ENCODE measurements at places on chromosomes 2 and 18.

DNA sequence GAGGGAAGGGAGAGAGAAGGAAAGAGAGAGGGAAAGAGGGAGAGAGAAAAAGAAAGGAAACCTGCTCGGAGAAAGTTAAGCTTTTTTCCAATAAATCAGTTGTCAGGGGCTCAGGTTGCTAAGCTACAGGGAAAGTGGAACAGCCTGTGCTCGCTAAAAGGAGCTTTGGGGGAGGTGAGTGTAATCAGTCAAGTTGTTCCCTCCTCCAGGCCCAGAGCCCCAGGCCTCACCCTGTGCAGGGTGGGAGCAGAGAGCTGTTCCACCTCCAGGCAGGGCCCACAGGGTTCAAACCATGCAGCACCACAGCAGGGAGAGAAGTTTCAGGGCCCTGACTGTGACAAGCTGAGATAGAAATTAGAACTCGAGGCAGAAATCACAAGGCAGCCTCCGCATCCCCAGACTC is 56.4 kb upstream of the PPP1CB start:
- peak; percentile 19 for DNase-seq

- DNase-seq = peak; percentile 84
Measured at GRCh38 chr2:25251422-25252273, 83.3 kb upstream of the POMC start.

DNA sequence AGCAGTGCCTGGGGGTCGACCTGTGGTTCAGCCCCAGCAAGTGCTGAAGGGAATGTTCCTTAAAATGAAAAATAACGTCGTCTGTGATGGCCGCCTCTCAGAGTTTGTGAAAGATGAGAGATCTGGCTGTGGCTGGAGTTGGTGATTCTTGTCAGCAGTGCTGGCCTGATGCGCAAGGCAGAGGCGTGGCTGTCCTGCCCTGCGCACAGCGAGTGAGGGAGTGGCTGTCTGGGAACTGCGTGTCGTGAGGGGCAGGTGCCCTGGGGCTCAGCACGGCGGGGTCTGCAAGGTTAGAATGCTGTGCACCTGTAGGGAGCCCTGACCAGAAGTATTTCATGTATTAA is 8.8 kb downstream of the NFATC1 start:
- no peak for DNase-seq

DNA sequence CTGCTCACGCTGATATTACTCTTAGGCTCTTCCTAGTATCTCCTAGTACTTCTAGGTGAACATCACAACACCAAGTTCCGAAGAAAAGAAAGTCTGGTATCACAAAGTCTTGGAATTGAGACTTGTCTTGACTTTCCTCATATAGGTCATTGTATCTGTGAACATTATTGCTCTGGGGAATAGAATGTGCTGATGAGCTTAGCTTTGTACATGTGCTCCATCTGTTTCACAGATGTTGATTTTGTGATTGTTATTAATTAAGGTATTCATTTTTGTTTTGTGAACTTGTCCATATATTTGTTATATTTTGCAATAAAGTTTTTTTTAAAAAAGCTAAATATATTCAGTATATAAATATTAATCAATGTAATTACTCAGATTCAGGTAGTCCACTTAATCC is 111.7 kb downstream of the BABAM2 start:
- no peak for DNase-seq

- DNase-seq = no peak
Measured at GRCh38 chr2:72134997-72135800, 12.5 kb downstream of the CYP26B1 start.

GRCh38 chr2:45864121-45864520 is 212.6 kb downstream of the PRKCE start:
- no peak for DNase-seq

GRCh38 chr2:137964066-137964858 is at the start of gene HNMT:
TSS of gene HNMT (plus strand) at chr2:137964473. CDS start at chr2:137964492, 19 bp downstream.
- no peak for DNase-seq

GRCh38 chr2:217189747-217190146 is 329.9 kb upstream of the TNP1 start:
- no peak for DNase-seq

- no peak for DNase-seq
Measured at GRCh38 chr18:39846265-39846664, 2108.8 kb upstream of the PIK3C3 start.

DNA sequence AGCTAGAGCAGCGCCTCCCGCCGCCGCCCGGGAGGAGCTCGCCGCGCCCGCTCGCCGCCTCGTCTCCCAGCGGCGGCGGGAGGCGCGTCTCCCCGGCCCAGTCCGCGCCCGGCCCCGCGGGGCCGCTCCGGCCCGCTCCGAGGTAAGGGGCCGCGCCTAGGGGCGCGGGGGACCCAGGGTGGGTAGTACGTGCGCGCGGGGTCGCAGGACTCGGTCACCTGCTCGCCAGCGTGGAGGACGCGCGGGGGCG is 259 bp downstream of the NPAS2 start:
- DNase-seq = no peak

- no peak for DNase-seq
Measured at GRCh38 chr18:34380326-34380725, 155.6 kb upstream of the NOL4 start.

- DNase-seq = peak; percentile 41
Measured at GRCh38 chr2:62706721-62707521, 1.4 kb downstream of the EHBP1 start.

DNA sequence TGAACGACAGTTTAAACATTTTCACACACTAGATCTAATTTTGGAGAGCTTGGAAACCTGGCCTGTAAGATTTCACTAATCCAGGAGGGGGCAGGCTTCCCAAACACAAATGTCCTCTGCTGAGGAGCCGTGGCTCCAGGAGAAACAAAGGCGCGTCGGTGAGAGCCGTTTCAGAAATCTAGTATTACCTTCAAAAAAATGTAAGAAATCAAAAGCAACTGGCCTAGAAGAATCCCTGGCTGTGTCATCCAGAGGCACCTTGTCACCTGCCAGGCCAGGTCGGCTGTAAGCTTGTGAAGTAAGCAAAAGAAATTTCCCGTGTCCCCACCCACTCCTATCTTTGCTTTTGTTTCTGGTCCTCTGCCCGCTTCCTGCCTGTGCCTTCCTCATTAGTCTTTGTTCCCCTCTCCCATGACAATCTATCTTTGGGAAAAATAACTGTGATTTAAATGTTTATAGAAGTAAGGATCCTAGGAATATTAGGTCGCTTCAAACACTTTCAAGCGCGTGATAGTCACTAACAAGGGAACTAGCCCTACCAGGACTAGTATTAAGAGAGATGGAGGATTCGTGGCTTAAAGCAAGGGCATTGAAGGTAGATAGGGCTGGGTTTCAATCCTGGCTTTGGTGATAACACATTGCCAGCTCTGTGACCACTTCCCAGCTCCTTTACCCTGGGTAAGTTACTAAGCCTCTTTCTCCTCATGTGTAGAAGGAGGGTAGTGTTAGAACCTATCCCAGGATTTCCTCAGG is 99.5 kb upstream of the STK39 start:
- peak; percentile 36 for DNase-seq

DNA sequence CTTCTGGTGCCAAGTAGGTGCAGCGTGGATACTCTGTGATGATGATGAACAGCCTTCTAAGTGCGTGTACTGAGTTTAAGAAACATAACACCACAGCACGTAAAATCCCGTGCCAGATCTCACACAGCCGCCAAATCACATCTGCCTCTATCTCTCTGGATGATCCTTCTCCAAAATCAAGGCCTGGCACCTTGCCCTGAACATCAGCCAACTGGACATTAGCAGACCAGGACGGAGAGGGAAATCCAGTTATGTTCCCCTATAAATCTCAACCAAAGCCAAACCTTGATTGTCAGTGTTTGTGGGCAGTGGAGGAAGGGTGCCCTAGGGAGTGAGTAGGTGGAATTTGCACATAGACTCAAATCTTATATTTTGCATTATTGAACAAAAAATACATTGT is 164.3 kb downstream of the MIB1 start:
- DNase-seq = no peak

DNA sequence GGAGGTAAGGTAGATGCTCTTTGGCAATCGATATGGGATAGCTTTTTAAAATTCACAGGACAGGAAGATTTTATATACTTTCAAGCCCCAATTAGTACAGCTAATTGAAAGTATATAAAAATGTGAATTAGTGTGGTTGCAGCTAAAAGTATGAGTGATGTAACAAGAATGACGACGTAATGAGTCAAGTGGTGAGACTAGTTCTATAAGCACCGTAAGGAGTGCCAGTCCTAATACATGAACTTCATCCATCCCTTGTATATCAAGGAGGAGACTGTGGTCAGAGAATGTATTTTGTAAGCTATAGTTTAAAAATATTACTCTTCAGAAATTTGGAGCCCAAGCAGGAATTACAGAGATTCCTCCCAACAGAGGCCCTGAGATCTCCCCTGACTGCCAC is 25.8 kb downstream of the DNAJC27 start:
- DNase-seq = no peak

DNA sequence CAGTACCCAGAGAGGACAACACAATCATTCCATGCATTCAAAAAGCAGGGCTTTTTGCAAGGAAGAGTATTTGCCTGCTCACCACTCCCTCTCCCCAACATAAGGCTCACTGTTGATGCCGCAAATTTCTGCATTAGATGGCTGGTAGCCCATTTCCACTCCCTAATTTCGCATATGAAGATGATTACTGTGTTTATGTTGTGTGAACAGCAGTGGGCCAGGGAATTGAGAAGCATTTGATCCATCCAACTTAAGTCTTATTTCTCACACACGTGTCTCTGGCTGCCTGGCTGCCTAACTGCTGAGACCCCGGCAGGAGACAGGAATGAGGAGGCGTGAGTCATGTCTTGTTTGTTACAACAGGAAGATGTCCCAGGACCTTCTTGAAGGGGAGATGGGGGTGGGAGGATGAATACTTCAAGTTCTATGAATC is 294.1 kb downstream of the ALK start:
- DNase-seq = no peak

- DNase-seq = peak; percentile 52
Measured at GRCh38 chr18:76709659-76710645, 112.4 kb upstream of the ZNF236 start.

GRCh38 chr2:219457784-219458369 is 23.2 kb downstream of the SPEG start:
- no peak for DNase-seq

DNA sequence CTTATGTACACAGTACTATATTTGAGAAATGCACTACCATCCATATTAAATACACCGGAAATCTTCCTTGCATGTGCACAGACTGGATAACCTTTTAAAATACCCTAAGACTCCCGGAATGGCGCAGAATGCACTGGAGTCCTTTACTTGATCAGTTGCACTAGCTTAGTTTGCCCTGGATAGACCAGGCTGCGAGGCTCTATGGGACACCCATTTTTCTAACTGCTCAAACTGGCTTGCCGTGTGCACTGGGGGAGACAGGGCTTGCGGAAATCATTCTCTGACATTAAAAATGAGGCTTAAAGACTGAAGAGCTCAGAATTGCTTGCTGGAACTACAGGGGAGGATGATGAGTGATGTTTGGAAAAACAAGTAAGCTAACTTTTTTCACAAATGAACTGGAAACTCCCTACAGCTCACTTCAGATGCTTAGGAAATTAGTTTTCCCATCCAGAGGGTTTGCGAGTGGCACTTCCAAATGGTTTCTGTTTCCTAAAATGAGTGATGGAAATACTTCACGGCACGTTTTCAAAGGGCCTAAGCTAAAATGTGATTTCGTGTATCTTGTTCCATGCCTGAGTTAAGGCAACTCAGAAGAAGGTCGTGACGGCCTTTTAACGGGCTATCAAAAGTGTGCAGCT is 2.7 kb downstream of the NCK2 start:
- no peak for DNase-seq

GRCh38 chr18:40576507-40577115 is 1378.4 kb upstream of the PIK3C3 start:
- DNase-seq = peak; percentile 14

DNA sequence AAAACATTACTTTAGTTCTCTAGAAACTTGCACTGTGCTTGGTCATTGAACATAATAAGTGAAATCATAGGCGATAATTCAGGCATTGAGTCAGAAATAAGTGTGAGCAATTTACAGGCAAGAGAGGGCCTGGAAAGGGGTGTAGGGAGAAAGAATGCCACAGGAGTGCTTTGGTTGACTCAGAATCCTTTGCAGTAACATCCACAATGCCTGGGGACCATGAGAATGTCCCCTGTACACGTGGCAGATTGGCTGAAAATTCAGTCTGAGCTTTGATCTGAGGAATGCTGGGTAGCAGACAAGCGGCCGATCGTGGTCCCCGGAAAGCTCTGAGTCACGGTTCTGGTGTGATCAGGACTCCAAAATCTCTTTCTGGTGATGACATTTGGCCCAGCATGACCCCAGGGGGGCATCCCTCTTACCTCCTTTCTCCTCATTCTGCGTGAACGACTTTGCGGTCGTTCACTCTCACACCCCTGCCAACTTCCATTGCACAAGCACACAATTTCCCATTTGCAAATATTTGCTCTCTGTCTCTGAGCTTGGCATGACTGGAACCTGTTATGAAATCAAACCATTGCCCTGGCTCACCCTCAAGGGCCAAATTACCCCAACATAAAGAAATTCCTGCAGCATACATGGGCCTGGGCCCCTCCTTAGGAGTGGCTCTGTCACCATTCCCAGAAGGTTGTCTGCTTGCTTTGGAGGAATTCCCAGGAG is 305.0 kb upstream of the EPAS1 start:
- DNase-seq = no peak

- no peak for DNase-seq
Measured at GRCh38 chr2:224999754-225000153, 42.5 kb downstream of the DOCK10 start.

- DNase-seq = no peak
Measured at GRCh38 chr18:57737400-57738060, 65.6 kb downstream of the ATP8B1 start.

- DNase-seq = no peak
Measured at GRCh38 chr2:67667054-67667908, 270.1 kb downstream of the ETAA1 start.

- no peak for DNase-seq
Measured at GRCh38 chr2:127324635-127325034, 30.7 kb upstream of the ERCC3 start.

DNA sequence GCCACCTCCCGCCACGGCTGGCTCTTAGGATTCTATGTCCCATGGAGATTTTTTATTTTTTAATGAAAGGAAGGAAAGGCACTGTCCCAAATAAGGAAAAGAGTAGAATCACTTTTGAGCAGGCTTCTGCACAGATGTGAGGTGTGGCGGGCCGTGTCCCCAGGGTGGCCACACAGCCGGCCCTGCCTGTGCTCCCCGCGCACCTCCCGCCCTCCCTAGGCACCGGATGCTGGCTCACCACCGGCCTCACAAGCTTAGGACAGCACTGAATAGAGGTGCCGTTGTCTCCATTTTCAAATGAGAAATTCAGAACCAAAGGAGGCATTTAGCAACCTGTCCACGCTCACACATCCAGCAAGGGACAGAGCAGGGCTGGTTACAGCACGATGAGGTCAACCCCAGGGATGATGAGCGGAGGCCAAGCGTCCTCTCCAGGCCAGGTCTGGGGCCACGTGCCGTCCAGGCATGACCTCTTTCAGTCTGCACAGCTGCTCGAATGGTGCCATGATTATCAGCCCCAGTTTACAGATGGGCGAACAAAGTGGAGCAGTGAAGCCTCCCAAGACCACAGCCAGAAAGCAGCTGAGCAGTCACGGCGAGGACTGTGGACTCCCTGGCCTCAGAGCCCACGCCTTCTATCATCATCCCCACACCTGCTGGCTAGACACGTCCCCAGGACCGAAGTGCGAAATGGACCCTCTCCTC is 20.7 kb upstream of the TEX51 start:
- DNase-seq = no peak

Measured in NCI-H1417 (cell line).